Activated T-cell treated with anti-CD3 and anti-CD28 coated beads, Interleukin-2, amount 50 U/mL, for 48 hours (primary cell): ENCODE measurements at places on chromosomes 11 and 22.

GRCh38 chr11:42047637-42048555 is 588.4 kb upstream of the LRRC4C start:
- no peak for DNase-seq

DNA sequence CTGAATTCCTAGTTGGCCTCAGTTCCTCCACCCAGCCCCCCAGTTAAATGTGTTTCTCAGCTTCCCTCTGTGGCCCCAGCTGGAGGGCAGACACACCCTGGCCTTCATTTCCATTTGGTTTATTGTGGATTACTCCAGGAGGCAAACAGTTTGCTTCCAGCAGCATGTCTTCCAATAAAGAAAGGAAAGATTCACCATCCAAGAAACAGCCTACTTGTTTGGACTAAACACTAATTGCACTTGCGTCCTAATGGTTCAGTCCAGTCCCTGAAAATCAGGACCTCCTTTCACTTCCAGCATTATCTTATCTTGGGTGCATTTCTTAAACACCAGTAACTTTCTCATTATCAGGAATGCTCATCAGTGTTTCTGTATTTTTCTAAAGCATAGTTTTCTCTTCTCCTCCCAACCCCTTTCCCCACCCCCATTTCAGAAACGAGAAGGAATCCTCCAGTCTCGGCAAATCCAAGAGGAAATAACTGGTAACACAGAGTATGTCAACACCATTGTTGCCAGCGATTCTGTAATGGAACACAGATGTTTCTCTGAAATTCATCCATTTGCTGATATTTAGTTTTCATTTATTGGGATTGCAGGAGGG is 130.9 kb downstream of the PARVA start:
- no peak for DNase-seq

DNA sequence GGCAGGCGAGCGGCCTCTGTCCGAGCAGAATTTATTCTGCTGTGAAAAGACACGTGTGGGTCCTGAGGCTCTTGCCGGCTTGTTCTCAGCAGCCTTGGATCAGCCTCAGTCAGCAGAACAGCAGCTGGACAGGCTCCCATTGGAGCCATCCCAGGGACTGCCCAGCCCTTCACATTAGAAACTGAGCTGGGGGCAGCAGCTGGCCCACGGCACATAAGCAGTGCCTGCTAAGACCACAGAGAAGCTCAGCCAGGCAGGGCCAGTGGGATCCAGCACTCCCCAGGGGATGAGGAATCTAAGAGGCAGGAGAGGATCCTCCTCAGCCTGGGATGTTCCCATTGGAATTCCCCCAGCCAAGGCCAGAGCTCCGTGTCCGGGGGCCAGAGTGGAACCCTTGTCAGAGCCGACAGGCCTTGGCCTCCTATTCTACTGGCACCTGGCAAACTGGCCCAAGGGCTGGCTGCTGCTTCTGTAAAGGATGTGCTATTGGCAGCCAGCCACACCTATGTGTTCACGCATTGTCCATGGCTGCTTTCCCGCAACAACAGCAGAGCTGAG is 18.2 kb downstream of the RTN4R start:
- DNase-seq = no peak

DNA sequence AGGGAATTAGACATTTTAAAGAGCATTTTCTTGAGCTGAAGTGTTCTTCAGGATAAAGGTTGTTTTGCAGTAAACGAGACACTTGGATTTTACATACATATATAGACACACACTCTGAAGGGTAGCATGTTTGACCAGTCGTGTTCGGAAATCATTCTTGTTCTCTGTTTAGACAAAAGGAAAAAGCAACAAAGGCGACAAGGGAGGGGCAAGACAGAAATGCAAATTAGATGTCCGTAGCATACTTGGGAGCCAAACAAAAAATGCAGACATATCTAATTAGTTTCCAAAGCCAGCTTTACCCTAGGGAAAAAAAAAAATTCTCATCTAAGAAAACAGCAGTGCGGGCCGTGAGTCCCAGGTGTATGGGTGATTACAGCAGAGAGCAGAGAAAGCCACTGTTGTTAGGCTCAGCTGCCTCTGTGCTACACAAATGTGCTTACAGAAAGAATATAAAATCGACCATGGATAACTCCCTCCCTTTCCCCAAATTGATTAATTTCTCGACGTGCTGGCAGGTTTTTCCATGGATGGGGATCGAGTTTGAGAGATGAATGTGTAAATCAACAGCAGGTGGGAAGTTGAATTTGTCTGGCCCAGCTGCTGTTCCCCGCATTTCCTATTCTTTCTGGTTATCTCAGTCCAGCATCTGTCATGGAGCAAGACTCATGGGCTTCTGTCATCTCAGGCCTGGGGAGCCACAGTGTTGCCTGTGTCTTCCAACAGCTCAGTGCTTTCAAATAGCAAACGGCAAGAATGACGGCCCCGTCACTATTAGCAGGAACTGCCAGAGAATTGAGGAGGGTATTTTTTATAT is 176.5 kb upstream of the TTC12 start:
- DNase-seq = no peak

GRCh38 chr11:69657456-69657910 is 16.5 kb downstream of the CCND1 start:
- DNase-seq = no peak

- no peak for DNase-seq
These were observed 301.8 kb upstream of the SORL1-AS1 start for GRCh38 chr11:121754598-121754997.

- no peak for DNase-seq
These were observed 20.8 kb downstream of the RSPH14 start for GRCh38 chr22:23121000-23121421.

GRCh38 chr11:69462106-69462951 is 19.1 kb upstream of the LINC01488 start:
- no peak for DNase-seq

- DNase-seq = no peak
These were observed 236.3 kb upstream of the SORL1-AS1 start for GRCh38 chr11:121688860-121689614.

- no peak for DNase-seq
These were observed 20.0 kb downstream of the POLR3H start for GRCh38 chr22:41524251-41524661.

DNA sequence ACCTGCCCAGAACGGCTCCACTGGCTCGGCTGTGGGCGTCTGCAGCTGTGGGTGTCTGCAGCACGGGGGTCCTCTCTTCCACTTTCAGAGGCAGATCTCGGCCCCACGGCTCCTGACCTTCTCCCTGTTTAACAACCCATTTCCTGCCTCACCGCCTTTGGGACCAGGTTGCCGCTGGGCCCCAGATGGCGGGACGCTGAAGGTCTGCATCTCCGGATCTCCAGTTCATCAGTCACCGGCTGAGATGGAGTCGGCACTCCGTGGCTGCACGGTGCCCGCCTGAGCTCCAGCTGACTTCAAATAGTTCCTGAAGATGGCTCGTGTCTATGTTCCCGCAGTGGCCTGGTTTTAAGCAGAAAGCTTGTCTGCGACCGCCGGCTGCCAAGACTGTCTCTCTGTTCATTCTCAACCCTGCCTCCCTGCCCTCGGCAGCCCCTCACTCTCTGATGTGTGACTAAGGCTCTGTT is 475.9 kb downstream of the BRD1 start:
- no peak for DNase-seq

- DNase-seq = no peak
These were observed 39.0 kb downstream of the GRAMD1B start for GRCh38 chr11:123469089-123469488.

- DNase-seq = no peak
These were observed 178.2 kb upstream of the ZC3H12C start for GRCh38 chr11:109914809-109915653.

DNA sequence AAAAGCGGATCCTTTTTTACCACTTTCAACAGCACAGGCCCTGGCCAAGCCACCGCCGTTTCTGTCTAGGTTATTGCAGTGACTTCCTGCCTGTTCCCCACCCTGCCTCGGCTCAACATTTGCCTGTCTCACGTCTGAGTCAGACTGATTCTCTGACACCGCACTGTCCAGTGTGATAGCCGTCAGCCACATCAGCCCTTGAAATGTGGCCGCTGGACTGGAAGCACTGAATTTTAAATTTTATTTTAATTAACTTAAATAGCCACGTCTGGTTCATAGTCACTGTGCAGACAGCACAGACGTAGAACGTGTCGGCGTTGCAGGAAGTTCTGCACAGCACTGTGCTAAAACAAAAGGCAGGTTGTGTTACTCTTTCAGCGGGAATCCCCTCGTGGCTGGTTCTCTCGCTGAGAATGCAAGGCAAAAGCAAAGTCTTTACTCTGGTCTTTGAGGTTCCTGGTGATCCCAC is 56.3 kb upstream of the ADSL start:
- peak; percentile 77 for DNase-seq

GRCh38 chr11:113177671-113178070 is 136.7 kb upstream of the TTC12 start:
- DNase-seq = no peak

DNA sequence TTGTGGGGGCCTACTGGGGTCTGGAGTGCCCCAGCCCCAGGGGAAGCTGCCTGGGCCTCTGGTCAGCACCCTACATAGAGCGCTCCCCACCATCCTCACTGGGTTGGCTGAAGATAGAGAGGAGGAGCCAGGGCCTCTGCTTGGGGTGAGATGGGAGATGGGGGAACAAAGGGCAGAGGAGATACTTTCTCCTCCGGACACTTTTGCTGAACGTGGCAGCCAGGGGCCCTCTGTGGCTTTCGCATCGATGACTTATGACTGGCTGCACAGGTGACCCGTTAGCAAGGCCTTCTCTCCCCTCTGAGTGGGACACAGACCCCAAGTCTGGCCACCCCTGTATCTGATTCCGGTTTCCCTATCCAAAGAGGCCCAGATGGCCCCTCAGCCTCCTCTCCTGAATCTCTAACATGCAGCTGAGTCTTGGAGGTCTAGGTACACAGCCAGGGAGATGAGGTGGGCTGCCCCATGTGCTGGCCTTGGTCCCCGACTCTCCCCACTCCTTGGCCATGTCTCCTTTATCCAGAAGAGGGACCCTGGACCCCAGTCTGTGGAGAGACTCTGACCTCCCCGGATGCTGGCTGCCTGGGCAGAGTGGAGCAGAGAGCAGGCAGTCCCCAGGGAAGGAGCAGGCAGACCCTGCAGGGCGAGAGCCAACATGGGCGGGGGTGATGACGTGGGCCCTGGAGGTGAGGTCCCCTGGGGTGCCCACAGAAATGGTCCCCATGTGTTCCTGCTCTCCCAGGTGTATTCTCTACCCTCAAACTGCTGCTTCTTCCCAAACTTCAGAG is 59.3 kb upstream of the NECTIN1 start:
- DNase-seq = no peak

- no peak for DNase-seq
These were observed 27.5 kb downstream of the FBXO7 start for GRCh38 chr22:32501836-32502752.

- DNase-seq = no peak
These were observed 144.0 kb downstream of the GRIK4 start for GRCh38 chr11:120655589-120655988.

- no peak for DNase-seq
These were observed 131.6 kb downstream of the MN1 start for GRCh38 chr22:27669798-27670599.

DNA sequence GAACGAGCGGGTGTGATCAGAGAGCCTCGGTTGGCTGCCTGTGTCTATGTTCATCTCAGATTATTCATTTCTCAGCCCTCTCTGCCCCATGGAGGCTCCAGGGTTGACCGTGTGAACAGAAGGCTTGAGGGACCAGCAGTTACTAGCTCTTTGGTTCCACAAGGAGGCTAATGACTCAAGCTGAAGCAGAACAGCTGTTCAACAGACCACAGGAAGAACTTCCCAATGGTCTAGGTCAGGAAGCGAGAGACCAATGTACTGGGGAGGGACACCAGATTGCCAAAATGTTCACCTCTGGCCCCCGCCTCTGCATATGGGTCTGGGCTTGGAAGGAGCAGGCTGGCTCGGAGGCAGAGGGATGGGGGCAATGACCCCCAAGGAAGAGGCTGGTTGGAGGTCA is 14.7 kb upstream of the PDE2A start:
- no peak for DNase-seq

DNA sequence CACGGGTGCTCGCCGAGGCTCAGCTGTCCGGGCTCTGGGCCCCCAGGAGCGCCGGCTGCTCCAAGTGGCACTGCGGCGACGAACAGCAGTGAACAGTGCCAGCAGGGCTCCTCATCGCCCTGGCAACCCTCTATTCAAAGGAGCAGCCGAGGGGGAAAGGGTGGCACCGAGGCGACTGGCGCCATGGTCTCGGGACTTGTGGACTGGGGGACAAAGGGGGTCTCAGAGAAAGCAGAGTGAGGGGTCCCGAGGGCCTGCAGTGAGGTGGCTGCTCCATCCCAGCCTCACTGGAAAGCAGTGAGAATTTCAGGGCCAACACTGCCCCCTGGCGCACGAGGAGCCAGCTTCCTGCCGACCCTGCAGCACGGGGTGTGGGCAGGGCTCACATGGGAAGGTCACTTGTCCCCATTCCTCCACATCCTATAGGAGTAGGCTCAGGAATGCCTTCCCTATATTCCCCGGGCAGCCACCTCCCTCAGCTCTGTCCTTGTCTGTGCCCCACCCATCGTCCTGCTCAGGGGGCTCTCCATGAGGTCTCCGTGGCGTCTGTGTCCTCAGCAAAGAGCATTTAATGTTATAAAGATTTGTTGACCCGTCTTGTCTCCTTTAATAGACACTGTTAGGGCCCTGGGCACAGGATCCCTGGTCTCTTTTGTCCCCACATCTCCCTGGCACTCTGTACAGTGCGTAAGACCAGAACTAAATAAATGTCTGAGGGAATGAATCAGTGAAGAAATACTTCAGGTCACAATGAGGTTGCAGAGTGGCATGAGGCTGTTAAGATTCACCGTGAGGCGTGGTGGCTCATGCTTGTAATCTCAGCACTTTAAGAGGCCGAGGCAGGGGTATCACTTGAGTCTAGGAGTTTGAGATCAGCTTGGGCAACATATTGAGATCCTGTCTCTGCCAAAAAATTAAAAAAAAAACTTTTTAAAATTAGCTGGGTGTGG is 26.4 kb downstream of the LRFN4 start:
- DNase-seq = peak; percentile 78

DNA sequence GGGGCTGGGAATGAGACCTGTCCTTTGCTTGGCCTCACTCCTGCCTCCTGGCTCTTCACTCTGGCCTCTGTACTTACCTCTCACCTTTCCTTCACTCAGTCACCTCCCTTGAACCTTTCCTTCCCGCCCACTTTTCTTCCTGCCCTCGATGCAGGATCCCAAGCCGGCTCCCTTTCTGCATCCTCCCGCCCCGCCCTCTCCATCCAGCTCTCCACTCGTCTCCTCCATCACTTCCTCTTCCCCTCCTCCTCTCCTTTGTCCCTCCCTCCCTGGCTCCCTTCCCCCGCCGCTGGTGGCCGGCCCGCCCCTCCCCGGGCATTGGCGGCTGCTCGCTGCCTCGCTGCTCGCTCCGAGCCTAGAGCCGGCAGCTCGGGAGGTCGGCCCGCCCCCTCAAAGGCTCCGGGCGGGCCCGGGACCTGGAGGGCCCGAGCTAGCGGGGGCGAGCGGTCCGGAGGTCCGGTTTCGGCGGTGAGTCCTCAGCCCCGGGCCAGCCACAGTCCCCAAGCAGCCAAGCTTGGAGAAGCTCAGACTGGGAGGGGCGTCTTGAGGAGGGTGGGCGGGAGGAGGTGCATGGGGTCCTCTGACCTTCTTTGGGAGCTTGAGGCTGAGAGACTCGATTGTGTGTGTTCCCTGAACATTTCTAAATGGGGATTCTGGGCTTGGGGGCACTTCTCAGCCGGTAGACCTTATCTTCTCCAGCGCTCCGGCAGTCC is 13.8 kb downstream of the PHLDB1 start:
- peak; percentile 61 for DNase-seq
